ENCODE measurements at places on chromosomes 2 and 18.

GRCh38 chr2:36482576-36483214 is 115.3 kb downstream of the FEZ2 start:
- no peak for DNase-seq

DNA sequence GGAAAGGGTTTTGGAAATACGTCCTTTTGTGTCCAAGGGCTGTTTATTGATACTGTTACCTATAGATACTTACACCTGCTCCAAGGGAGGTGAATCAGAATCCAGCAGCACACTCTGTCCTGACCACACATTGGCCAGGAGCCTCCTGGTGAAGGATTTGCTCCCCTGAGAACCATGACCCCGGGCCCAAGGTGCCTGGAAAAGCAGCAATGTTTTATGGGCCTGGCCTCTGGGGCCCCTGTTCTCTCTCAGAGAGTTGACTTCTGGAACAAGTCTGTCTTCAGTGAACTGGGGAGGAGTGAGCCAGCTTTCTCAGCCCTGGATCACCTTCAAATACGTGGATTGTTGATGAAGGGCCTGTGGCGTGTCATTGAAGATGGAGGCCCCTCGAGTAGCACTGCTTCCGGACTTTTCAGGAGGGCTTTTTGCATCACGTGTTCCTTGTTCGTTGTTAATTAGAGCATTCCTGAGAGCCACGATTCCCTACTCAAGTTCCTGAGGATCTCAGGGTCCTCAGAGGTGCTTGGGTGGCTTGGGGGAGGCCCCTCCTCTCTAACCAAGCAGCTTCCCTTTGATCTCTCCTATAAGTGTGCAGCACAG is 78.5 kb upstream of the RPL31 start:
- no peak for DNase-seq

DNA sequence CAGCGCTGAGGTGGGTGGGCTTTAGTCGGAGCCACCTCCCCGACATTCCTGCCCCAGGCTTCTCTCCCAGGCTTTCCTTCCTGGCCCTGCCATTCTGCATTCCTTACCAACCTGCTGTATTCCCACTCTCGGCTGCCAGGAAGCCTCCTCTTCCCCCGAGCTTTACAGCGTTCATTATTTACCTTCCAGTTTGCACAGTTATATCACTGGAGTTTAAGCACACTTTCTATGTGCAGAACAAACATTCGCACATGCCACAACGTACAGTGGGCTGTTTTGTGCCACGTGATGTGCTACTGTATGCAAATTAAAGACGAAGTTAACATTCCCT is 246.3 kb downstream of the SOX11 start:
- no peak for DNase-seq

DNA sequence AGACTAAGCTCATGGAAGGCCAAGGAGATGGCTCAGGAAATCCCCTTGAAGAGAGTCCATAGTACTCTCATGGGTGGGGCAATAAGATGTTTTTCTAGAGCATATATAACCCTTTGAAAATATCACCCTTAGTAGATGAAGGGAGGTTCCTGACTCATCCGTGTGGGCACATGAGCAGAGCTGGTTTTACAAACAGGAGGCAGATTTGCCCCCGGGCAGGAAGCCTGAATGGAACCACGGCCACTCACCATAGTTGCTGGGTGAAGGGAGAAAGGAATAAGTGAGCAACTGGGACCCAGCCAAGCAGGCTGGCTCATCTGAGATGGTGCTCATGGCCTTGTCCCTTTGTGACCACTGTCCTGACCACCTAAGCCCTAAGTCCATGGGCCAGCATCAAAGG is 29.0 kb upstream of the MAPRE3 start:
- DNase-seq, result no peak

GRCh38 chr18:55096263-55096951 is 137.1 kb upstream of the CCDC68 start:
- no peak for DNase-seq

GRCh38 chr2:179569831-179570233 is 291.6 kb downstream of the ZNF385B start:
- DNase-seq, result no peak

DNA sequence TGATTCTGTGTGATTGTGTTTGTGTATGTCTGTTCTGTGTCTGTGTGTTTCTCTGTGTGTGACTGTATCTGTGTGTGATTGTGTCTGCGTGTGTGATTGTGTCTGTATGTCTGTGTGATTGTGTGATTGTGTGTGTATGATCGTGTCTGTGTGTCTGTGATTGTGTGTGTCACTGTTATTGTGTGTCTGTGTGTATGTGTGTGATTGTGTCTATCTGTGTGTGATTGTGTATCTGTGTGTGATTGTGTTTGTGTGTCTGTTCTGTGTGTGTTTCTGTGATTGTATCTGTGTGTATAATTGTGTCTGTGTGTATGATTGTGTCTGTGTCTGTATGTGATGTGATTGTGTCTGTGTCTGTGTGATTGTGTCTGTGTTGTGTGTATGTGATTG is 11.7 kb upstream of the KLHL30 start:
- DNase-seq, result no peak

- no peak for DNase-seq
These were observed 50.1 kb upstream of the TMEM17 start for GRCh38 chr2:62556086-62556485.

GRCh38 chr2:206341396-206341795 is 66.9 kb downstream of the ZDBF2 start:
- DNase-seq, result no peak

DNA sequence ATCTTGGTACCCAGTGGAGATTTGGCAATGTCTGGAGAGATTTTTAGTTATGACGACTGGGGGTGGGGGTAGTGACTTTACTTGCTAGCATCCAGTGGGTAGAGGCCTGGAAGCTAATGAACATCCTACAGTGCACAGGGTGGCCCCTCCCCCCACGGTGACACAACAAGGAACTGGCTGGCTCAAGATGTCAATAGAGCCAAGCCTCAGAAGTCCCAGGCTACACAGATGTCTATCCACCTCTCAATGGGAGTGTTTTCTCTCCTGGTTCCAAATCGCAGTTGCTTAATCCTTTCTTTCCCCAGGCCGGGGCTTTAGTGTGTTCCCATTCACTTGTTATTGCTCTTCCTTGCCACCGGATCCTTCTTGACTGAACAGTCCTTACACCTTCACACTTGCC is 9.3 kb upstream of the CCBE1 start:
- DNase-seq, result no peak

- DNase-seq, result no peak
These were observed 7.0 kb upstream of the TNS1 start for GRCh38 chr2:218009765-218010139.

DNA sequence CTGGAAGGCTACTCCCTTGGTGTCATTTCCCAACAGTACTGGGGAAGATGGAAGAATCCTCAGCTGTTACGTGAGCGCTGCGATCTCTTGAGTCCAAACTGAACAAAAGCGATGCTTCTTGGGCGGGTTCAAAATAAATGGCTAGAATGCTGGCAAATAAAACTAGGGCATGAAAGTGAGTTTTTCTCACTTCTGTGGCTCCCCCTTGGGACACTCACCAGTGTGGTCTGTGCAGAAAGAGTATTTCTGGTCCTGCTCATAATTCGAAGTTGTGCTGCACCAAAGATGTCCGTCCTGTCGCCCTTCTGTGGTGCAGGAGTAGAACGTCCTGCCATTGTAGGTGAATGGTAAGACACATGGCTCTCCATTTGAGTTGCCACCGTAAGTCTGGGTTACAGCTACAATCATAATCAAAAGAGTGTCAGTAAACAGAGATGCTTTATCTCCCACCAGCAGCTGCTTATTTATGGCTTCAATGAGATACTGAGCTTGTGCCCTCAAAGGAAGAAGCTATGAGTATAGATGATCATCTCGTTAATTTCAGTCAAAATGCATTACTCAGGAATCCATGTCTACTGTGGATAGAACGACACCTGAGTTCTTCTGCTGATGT is 11.8 kb downstream of the FN1 start:
- no peak for DNase-seq

GRCh38 chr2:238256594-238257104 is 16.8 kb upstream of the HES6 start:
- peak; percentile 58 for DNase-seq
